ENCODE measurements at places on chromosomes 7 and 10.

- no peaks in the 10 kb centered on the region for H3K4me1 ChIP-seq
- no peak overlapping the region for H3K4me3 ChIP-seq
- H3K27ac ChIP-seq = no peak overlapping the region
- no peak for DNase-seq
Measured at GRCh38 chr10:29450405-29450804, 161.5 kb downstream of the LYZL1 start.

GRCh38 chr10:48296576-48297098 lies 9.8 kb upstream of the MAPK8 start:
- H3K4me1 ChIP-seq = no peaks in the 10 kb centered on the region
- no peak for DNase-seq
- no peaks in the 10 kb centered on the region for H3K27me3 ChIP-seq
- H3K36me3 ChIP-seq = no peaks in the 10 kb centered on the region

GRCh38 chr7:114821030-114821900 lies 100.6 kb upstream of the MDFIC start:
- H3K36me3 ChIP-seq = no peaks in the 10 kb centered on the region
- no peak overlapping the region for H3K4me3 ChIP-seq
- DNase-seq = peak; percentile 23
- H3K27me3 ChIP-seq = no peaks in the 10 kb centered on the region

DNA sequence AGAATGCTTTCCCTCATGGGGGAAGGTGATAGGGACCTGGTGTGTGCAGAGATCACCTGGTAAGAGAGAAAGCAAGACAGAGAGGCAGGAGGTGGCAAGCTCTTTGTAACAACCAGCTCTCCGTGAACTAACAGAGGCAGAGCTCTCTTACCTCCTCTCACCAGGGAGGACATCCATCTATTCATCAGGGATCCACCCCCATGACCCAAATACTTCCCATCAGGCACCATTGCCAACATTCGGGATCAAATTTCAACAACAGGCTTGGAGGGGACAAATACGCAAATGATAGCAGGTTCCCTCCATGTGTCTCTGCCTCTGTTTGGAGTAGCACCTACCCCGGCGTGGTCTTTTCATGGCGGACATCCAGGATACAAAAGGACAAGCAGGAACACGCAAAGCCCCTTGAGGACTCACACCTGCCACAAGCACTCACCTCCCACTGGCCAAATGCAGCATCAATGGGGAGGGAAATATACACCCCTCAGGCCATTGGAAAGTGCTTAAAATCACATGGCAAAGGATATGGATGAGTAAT lies 431.2 kb upstream of the AUTS2 start:
- no peaks in the 10 kb centered on the region for H3K4me1 ChIP-seq
- no peaks in the 10 kb centered on the region for H3K27me3 ChIP-seq
- no peak overlapping the region for H3K4me3 ChIP-seq
- no peak overlapping the region for H3K27ac ChIP-seq

- no peaks in the 10 kb centered on the region for H3K36me3 ChIP-seq
- no peak overlapping the region for H3K4me3 ChIP-seq
- H3K4me1 ChIP-seq = no peaks in the 10 kb centered on the region
- no peak overlapping the region for H3K27ac ChIP-seq
- DNase-seq = no peak
Measured at GRCh38 chr7:71824006-71824760, 588.0 kb downstream of the CALN1 start.

- H3K4me1 ChIP-seq = peaks cover 25% of the 10 kb centered on the region
- no peak overlapping the region for H3K4me3 ChIP-seq
- no peak overlapping the region for H3K27ac ChIP-seq
Measured at GRCh38 chr7:19104811-19105210, 12.6 kb downstream of the TWIST1 start.

- no peaks in the 10 kb centered on the region for H3K4me1 ChIP-seq
- H3K36me3 ChIP-seq = no peaks in the 10 kb centered on the region
- H3K27me3 ChIP-seq = no peaks in the 10 kb centered on the region
- H3K4me3 ChIP-seq = no peak overlapping the region
Measured at GRCh38 chr7:20988340-20988739, 201.7 kb upstream of the SP8 start.

- no peaks in the 10 kb centered on the region for H3K36me3 ChIP-seq
- H3K4me3 ChIP-seq = no peak overlapping the region
- H3K27ac ChIP-seq = no peak overlapping the region
- no peaks in the 10 kb centered on the region for H3K27me3 ChIP-seq
- no peaks in the 10 kb centered on the region for H3K4me1 ChIP-seq
- peak; percentile 45 for DNase-seq
Measured at GRCh38 chr10:18793951-18794350, 134.7 kb downstream of the ARL5B start.

GRCh38 chr10:112634096-112634830 lies 187.2 kb downstream of the VTI1A start:
- H3K27me3 ChIP-seq = no peaks in the 10 kb centered on the region
- H3K27ac ChIP-seq = peak overlapping the region; percentile 93
- no peak overlapping the region for H3K4me3 ChIP-seq
- H3K4me1 ChIP-seq = peaks cover 38% of the 10 kb centered on the region
- H3K36me3 ChIP-seq = no peaks in the 10 kb centered on the region
- DNase-seq = no peak

DNA sequence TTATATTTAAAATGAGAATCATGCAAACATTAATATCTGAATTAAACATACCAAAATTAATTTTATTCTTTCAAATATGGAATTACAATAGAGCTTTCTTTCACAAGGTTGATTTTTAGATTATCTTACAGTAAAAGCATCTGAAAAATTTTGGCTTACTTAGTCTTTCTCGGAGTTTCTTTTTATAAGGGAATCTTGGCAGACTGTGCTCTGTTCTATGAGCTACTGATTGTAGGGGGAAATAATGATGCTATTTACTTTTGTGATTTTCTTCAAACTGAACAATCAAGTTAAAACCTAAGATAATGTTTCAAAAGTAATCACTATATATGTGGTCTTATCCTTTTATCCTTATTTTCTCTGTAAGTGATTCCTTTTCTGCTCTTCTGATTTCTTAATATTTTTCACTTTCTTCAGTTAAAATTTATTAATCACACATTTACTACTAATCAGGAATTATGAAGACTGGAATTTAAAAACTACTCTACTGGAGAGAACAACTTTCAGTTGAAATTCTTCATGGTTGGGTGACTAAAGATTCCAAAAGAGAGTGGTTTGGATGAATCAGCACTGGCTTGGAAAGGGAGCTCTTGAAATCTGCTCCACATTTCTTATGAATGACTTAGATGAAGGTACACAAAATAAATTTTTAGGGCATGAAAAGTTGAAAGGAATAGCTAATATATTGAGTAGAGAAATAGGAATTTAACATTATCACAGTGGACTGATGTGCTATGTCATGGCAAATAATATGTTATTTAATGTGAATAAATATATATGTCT lies 103.9 kb downstream of the PPP1R9A start:
- H3K27me3 ChIP-seq = no peaks in the 10 kb centered on the region
- no peaks in the 10 kb centered on the region for H3K4me1 ChIP-seq
- H3K27ac ChIP-seq = no peak overlapping the region
- no peak for DNase-seq
- H3K36me3 ChIP-seq = no peaks in the 10 kb centered on the region

DNA sequence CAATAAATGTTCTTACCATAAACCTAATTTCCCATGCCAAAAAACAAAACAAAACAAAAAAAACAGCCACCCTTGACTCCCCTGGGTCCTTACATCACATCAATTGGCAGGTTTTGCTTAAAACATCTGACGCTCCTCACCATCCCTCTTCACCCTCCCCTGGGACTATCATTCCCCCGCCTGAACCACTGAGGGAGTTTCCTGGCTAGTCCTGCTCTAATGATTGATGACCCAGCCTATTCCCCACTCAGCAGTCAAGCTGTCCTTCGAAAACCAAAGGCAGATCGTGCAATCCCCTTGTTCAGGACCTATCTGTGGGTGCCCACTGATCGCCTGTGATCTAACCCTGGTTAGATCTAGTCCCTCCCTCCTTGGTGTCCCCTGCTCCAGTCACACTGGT lies 11.2 kb upstream of the FRMPD2 start:
- H3K4me3 ChIP-seq = no peak overlapping the region
- H3K36me3 ChIP-seq = no peaks in the 10 kb centered on the region
- H3K27me3 ChIP-seq = no peaks in the 10 kb centered on the region
- no peak for DNase-seq
- no peak overlapping the region for H3K27ac ChIP-seq
- peaks cover 8% of the 10 kb centered on the region for H3K4me1 ChIP-seq

DNA sequence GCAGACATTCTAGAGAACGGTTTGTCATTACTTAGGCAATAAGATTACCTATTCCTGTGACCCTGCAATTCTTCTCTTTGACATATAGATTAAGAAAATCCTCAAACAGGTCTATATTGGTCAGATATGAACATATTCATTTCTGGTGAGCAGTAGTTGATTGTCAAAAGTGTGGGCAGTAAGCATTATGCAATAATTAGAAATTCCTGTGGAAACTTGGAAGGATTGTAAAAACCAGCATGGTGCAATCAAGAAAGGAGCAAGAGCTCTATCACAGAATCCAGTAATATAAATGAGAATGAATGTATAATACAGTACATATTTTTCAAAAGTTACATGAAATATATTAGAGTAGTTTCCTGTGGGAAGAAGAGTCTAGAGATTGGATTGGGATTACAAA lies 406.5 kb downstream of the SUGCT start:
- H3K27me3 ChIP-seq = no peaks in the 10 kb centered on the region
- no peaks in the 10 kb centered on the region for H3K36me3 ChIP-seq
- no peak overlapping the region for H3K27ac ChIP-seq
- no peak for DNase-seq
- H3K4me1 ChIP-seq = peaks cover 26% of the 10 kb centered on the region
- H3K4me3 ChIP-seq = no peak overlapping the region

DNA sequence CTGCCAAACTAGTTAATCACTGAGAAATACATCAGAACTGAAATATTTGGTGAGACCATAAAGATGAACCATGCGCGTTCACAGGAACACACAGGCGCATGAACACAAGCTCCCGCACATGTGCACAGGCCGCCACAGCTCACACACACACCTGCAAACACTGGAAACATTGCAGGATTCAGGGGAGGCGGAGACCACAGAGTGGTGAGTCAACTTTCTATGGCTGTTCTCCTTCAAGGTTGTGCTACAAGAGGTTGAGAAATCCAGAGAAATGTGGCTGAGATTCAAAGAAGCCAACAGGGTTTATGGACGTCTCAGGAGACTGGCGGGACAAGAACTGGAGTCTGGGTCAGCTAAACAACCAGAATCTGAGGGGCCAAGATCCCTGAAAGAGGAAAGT lies 17.8 kb downstream of the ESYT2 start:
- peaks cover 26% of the 10 kb centered on the region for H3K4me1 ChIP-seq
- H3K27ac ChIP-seq = peak overlapping the region; percentile 88
- H3K27me3 ChIP-seq = no peaks in the 10 kb centered on the region
- no peak overlapping the region for H3K4me3 ChIP-seq
- peak; percentile 66 for DNase-seq

GRCh38 chr10:70513848-70514309 lies 35.3 kb downstream of the PALD1 start:
- no peak overlapping the region for H3K4me3 ChIP-seq
- no peak for DNase-seq
- no peaks in the 10 kb centered on the region for H3K27me3 ChIP-seq
- peaks cover 7% of the 10 kb centered on the region for H3K4me1 ChIP-seq
- H3K36me3 ChIP-seq = no peaks in the 10 kb centered on the region

DNA sequence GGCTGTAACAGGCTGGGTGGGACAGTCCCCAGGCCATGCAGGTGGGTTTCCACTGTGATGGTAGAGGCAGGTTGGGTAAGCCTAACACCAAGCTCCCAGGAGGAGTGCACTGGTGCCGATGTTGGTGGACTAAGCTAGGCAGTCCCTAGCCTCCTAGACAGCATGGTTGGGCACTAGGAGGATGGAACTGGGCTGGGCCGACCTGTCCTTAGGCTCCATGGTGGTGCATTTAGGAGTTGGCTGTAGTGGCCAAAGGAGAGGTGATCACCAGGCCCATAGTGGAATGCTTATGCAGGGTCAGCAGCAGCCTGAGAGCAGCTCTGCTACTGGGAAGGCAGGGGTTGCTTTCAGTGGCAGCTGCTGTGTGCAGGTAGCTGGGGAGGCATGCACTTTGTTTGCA lies 247.7 kb upstream of the CNTNAP2 start:
- H3K4me3 ChIP-seq = no peak overlapping the region
- H3K27ac ChIP-seq = no peak overlapping the region
- H3K36me3 ChIP-seq = no peaks in the 10 kb centered on the region
- H3K4me1 ChIP-seq = no peaks in the 10 kb centered on the region
- peak; percentile 3 for DNase-seq

DNA sequence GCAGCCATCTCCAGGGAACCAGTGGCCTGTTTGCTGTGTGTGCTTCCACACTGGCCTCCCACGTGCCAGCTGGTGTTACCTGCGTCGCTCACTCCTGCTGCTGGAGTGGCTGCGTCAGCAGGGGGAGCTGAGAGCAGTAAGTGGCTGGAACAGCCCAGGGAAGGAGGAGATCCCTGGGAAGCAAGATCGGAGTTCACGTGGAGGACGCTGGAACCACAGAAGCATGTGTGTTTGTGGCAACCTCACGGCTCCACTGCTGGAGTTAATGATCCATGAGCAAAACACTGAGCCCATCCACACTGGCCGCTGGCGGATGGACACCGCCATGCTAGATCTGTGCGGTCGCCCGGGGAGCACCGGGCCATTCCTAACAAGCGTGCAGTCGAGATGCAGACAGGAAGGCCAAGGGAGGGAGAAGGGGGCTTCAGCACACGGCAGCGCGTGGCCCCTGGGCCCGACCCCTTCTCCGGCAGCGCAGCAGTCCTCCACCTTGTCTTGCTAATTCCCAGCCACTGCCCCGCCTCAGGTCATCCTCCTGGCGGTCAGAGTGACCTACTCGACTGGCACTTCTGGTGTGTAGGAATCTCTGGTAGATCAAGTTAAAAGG lies 68.5 kb upstream of the EEPD1 start:
- no peak overlapping the region for H3K27ac ChIP-seq
- no peak overlapping the region for H3K4me3 ChIP-seq
- no peaks in the 10 kb centered on the region for H3K27me3 ChIP-seq
- DNase-seq = peak; percentile 70
